Activated naive CD4-positive, alpha-beta T cell treated with anti-CD3 and anti-CD28 coated beads for 36 hours (primary cell): ENCODE measurements at places on chromosomes 1 and 21. TPM values are rescaled to one million over a fixed set of nuclear protein-coding genes. Genes with fewer than 3 reads are reported as not detected.

DNA sequence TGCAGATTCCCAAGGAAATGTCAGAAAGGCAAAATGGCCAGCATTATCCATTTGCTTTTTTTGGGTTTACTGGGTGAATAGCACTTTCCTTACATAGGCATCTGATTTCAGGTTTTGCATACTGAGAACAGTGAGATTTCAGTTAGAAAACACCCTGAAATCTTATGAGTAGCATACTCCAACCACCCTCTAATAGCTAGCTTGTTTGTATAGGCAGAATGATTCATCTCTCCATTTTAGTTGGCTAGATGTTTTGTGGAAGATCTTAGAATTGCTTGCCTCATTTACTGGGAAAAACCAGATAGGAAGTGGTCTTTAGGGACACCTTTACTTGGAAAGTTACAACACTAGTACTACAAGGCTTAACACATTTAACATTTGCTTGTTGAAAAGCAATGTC, 10.4 kb downstream of the KYAT3 start:
- DNase-seq = no peak
- H3K4me1 ChIP-seq = peaks cover 74% of the 10 kb centered on the region
- peak overlapping the region; percentile 46 for H3K27ac ChIP-seq

FRRS1 gene
- 0.52 TPM for total RNA-seq

S100A3 gene
- total RNA-seq = not detected

DNA sequence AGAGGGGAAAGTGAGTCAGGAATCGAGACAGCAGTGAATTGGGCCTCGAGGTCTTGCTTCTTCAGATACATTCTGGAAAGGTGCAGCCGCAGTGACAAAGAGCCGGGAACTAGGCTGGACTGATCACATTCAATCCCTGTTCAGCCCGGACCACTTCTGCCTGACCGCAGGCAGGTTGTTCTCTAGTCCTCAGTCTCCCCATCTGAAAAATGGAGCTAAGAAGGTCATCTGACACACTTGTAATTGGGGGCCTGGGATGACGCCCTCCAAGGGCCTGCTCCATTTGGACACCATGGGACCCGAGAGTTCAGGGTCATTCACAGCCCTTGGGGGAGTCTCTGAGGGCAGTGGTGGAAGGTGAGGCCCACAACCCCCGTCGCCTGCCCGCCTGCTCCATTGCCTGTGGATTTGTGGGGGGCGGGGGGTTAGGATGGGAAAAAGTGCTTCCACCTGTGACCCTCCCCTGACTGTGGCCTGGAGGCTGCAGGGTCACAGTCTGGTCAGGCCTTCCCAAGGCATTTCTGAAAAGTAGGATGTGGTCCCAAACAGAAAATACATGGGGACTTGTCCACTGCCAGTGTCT, 87.9 kb upstream of the CSF3R start:
- no peaks in the 10 kb centered on the region for H3K4me1 ChIP-seq
- peaks cover 11% of the 10 kb centered on the region for H3K27me3 ChIP-seq
- H3K4me3 ChIP-seq = no peak overlapping the region
- no peaks in the 10 kb centered on the region for H3K36me3 ChIP-seq

DNA sequence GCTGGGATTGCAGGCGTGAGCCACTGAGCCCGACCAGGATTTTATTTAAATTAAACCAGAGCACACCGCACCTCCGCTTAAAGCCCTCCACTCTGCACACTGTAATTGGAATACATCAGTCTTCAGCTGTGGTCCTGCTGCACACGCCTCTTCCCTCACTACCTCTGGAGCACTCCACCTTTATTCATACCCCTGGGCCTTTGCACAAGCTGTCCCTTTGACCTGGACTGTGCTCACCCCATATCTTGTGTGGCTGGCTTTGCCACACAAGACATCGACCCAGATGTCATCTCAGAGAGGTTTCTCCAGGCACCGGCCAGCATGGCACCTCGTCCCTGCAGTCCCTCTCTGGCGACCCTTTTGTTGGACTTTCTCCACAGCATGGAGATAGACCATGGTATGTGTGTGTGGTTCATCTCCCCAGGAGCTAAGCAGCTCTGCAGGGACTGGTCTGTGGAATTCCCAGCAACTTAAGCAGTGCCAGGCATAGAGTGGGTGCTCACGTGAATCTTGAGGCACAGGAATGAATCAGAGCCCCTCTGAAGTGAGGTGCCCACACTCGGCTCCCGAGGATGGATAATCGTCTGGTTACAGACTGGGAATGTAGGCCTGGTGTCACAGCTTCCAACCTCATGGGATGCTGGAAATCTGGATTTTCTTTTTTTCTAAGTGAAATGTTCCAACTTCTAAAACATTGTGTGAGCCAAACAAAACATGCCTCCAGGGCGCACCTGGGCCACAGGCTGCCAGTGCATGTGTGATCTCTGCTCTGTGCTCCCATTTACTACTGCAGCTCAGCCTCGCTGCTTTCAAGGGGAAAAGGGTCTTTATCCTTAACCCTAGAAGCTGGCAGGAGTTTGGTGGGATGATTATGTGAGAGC, 61.9 kb downstream of the EVA1C start:
- H3K36me3 ChIP-seq = peaks cover 4% of the 10 kb centered on the region
- H3K27me3 ChIP-seq = no peaks in the 10 kb centered on the region
- no peak for DNase-seq
- no peak overlapping the region for H3K27ac ChIP-seq
- no peak overlapping the region for H3K4me3 ChIP-seq

DNA sequence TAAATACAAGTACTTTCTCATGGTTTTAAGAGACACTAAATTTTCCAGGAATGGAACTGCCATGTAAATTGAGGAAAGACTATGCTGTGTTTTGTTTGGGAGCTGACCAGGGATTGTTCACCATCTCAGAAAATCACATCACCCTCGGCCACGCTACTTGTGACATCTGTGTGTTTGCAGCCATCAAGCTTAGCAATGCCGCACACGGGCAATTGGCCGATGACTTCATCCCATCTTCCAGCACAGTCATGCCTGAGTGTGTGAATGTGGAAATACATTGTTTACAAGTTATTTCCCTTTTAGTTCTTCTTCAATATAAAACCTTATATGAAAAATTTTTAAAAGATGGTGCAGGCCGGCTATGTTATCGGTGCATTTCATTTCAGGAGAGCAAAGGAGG, 121.6 kb downstream of the GLIS1 start:
- H3K27me3 ChIP-seq = no peaks in the 10 kb centered on the region
- no peaks in the 10 kb centered on the region for H3K36me3 ChIP-seq
- no peaks in the 10 kb centered on the region for H3K4me1 ChIP-seq
- DNase-seq = no peak

PEAR1 gene
- total RNA-seq = not detected

DNA sequence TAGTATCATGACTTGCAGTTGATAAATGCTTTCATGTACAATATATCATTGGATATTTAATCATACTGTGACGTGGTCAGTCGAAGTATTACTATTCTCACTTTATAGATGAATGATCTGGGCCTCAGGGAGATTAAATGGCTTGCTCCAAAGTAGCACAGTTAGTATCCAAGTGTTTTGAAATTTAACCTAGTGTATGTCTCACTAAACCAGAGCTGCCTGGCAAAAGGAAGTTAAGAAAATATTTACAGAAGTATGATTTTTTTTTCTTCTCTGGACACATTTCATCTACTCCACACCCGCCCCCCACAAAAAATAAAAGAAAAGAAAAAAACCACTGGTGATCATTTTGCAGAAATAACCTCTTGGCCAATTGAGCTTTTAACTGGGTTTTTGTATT, 71.9 kb upstream of the CXADR start:
- no peaks in the 10 kb centered on the region for H3K4me1 ChIP-seq
- no peaks in the 10 kb centered on the region for H3K36me3 ChIP-seq
- H3K4me3 ChIP-seq = no peak overlapping the region
- H3K27me3 ChIP-seq = peaks cover 11% of the 10 kb centered on the region
